ENCODE measurements at places on chromosomes 7 and 10.
A peak's percentile ranks its signal among the peaks of the same experiment; 100 is the strongest.

- DNase-seq, result no peak
These were observed 4.7 kb upstream of the MGMT start for GRCh38 chr10:129462257-129462795.

DNA sequence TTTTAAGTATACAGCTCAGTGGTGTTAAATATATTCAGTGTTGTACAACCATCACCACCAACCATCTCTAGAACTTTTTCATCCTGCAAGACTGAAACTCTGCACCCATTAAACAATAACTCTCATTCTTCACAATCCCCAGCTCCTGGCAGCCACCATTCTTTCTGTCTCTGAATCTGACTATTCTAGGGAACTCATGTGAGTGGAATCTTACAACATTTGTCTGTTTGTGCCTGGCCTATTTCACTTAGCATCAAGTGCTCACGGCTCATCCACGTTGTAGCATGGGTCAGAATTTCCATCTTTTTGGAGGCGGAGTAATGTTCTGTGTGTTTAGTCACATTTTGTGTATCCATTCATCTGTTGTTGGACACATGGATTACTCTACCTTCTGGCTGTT, 40.8 kb upstream of the PFKFB3 start:
- DNase-seq, result peak; percentile 49

GRCh38 chr7:157150882-157151281, 12.2 kb downstream of the UBE3C start:
- DNase-seq, result no peak

GRCh38 chr10:112721080-112721698, 228.9 kb upstream of the TCF7L2 start:
- peak; percentile 76 for DNase-seq

DNA sequence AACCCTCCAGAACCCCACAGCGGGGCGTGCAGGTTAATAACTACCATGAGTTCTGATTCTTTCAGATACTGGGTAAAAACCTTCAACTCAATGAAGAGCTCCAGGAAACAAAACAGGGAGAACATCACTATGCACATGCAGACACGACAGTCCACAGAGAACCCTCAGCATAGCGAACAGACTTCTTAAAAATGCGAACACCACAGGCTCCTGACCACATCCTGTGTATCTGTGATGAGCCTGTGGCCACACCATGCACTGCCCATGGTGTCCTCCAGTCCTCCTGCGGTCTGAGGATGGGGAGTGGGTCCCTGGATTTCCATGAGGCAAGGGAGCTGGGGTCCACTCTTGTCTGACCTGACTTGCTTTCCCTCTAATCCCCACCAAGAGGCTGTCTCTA, 107.2 kb downstream of the COBL start:
- DNase-seq, result no peak

DNA sequence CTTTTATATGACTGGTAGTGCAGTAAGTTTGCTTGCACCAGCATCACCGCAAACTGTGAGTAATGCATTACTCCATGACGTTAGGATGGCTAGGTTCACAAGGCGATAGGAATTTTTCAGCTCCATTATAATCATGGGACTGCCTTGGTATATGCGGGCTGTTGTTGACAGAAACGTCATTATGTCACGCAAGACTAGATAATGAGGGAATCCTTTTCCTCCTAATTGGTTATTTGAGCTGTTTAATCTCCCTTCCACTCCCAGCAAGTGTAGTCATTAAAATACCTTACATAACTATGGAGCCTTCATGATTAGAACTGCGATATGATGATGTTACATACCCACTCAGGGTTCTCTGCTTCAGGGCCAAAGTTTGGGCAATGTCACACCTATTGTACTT, 17.3 kb downstream of the KLLN start:
- DNase-seq, result peak; percentile 7

- peak; percentile 92 for DNase-seq
These were observed 34.2 kb downstream of the CYP17A1 start for GRCh38 chr10:102802920-102803534.

DNA sequence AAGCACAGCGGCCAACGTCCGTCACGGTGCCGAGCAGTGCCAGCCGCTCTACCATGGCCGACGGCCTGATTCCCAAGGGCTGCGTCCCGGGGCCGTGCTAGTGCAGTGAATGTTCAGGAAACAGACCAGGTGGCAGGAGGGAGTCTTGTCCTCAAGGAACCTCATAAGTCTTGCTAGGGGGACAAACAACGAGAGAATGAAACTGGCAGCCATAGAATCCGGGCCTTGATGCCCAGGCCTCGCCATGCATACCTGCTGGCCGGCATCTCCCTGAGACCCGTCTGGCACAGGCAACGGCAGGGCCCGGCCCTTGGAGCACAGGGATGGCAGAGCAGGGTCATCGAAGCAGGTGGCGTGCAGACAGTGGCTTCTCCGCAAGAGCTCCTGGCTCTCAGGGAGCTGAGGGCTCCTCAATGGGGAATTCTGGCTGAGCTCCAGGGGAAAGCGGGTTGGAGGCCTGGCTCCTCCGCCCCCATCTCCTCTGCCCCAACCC, 58.8 kb downstream of the DIP2C start:
- no peak for DNase-seq

DNA sequence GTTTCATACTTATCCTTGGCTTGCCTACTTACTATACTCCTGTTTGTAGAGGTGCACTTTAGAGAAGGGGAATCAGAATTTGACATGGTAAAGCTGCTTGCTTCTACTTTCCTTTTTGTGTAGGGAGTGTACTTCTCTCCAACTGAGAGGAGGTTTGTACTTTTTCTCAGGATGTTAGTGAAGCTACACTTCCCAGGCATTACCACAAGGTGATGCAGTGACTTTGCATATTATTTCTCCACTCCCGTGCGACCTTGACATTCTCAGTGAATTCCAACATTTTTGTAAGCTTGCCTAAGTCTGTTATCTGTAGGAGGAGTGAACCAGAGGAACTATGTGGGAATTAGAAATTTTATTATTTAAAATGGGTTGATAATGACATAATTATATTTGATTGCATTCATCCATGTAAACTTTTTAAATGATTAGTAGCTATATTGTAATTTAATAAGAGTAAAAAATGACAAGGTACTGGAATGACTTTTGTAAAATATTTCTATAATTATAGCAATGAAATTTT, 5.2 kb downstream of the TAX1BP1 start:
- DNase-seq, result peak; percentile 37

- no peak for DNase-seq
These were observed 120.1 kb downstream of the DYNC2I1 start for GRCh38 chr7:158976468-158976848.

DNA sequence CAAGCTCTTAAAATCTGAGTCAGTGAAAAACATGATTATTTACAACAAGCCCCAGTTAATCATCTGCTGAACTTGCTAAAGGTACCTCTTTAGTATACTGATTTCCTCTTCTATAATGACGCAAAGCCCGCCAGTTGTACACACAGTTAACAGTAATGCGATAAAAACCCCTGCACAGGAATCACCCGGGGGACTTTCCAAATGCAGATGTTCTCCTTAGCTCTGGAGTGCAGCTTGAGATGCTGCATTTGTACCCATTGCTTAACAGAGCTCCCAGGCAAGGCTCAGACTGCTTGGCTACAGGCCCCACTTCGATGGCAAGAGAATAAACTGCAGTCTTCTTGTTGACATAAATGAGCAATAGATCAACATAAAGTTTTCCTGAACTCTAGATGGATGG, 279.6 kb upstream of the HGF start:
- no peak for DNase-seq

GRCh38 chr7:142636751-142637150, 112.5 kb upstream of the PRSS1 start:
- DNase-seq, result no peak

DNA sequence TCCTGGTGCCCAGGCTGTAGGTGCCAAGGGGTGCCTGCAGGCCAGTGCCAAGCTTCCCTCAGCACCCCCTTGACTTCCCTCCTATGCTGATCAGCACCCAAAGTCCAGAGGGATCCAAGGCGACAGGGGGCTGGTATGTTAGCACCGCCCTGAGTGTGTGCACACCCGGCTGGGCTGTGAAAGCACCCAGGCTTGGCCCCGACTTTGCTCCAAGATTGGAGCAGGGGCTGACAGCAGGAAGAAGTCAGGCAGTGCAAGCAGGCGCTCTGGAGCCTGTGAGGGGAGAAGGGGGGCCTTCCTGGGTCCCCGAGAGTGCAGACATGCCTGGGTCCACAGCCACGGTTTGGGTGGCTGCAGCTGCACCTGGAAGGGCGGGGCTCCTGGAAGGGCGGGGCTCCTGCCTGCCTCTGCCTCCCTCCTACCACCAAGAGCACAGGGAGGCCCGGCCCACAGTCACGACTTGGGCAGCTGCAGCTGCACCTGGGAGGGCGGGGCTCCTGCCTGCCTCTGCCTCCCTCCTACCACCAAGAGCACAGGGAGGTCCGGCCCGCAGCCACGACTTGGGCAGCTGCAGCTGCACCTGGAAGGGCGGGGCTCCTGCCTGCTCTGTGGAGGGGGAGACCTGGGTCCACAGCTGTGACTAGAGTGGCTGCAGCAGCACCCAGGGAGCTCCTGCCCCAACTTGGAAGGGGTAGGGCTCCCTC, 30.2 kb upstream of the ZMYND11 start:
- no peak for DNase-seq

- no peak for DNase-seq
These were observed 70.8 kb downstream of the FRMD4A start for GRCh38 chr10:14259696-14260566.

DNA sequence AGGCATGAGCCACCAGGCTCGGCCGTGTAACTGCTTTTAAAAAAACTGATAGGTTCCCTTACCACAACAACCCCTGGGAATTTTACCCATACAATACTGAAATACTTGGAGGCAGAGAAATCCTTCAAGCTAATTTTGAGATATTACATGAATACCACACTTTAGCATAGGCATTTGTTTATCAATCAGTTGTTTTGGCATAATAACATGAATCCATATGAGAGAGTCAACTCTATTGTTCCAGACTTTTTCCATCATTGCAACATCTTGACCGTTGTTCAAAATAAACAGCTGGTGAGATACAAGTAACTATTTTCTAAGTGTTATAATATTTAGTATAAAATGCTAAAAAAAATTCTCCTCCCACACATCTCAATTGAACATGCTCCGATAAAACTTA, 36.8 kb downstream of the LAMB4 start:
- no peak for DNase-seq

- no peak for DNase-seq
These were observed 27.1 kb downstream of the NDUFB2 start for GRCh38 chr7:140723574-140723973.

DNA sequence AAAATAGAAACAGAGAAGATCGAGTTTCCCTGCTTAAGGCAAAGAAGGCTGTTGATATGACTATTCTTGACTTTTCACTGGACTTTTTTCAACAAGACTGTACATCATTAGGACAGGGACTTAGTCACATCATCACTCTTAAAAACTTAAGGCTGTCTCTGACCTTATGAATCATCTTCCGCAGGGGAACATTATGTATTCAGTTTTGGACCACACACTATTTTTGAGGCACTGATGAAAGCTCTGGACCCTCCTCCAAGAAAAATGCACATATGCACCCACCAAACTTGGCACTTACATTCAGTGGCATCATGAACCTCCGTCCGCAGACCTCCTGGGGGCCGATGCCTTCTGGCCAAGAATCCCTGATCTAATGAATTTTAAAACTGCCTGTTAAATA, 96.4 kb downstream of the CALD1 start:
- no peak for DNase-seq

- peak; percentile 80 for DNase-seq
These were observed 97.0 kb downstream of the LRMDA start for GRCh38 chr10:75528392-75528791.

DNA sequence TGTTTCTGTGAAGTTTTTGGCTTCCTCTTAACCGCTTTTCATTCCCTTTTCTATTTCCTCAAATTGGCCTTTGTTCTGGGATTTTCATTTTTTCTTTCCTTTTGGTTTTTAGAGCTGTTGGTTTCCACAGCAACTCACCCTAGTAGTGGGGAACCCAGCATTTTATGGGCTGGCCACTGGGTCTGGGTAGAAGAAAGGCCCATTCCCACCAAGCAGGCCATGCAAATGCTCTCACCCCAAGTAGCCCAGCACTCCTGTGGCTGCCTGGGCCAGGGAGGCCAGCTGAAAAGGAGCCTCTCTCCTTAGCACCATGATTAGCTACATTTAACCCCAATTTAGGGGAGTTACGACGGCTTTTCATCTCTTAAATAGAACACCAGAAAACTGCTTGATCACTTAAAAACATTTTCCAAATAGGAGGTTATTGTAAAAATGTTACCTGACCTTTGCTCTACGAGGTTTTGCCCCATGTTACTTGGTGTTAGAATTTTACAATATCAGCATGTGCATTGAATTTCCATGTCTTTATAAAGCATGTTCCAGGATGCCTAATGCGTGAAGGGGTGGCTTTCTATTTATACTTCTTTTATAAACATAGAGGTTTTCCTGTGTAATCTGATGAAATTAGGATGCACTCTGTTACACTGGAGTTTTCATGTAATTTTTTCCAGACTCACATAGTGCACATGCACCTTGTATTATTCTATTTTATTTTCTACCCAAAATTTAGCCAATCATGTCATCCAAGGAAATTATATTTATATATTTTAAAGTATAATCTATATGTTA, 75.4 kb downstream of the FAM171A1 start:
- peak; percentile 25 for DNase-seq

DNA sequence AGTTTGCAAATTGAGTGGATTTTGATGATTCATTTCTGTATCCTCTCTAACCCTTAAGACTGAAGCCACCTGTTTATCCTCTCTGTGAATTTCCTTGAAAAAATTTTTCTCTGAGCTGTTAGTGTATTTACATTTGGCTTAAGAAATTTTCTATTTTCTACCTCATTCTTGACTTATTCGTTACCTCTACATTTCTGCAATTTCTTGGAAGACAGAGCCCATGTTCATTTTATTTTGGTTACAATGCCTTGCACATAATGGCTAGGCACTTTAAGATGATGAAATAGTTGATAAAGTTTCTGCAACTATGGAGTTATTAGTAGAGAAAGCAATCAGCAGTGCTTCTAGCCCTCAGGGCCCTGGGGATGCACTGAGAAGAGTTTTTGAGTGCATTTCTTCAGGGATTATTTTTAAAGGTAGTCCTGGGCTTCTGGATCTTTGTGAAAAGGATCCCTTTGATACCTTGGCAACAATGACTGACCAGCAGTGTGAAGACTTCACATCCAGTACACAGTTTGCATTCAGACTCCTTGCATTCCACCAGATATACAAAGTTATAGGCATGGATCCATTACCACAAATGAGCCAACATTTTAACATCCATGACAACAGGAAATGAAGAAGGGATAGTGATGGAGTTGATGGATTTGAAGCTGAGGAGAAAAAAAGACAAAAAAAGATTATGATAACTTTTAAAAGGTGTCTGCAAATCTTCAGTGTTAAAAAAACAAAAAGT, 68.2 kb downstream of the CH25H start:
- no peak for DNase-seq

DNA sequence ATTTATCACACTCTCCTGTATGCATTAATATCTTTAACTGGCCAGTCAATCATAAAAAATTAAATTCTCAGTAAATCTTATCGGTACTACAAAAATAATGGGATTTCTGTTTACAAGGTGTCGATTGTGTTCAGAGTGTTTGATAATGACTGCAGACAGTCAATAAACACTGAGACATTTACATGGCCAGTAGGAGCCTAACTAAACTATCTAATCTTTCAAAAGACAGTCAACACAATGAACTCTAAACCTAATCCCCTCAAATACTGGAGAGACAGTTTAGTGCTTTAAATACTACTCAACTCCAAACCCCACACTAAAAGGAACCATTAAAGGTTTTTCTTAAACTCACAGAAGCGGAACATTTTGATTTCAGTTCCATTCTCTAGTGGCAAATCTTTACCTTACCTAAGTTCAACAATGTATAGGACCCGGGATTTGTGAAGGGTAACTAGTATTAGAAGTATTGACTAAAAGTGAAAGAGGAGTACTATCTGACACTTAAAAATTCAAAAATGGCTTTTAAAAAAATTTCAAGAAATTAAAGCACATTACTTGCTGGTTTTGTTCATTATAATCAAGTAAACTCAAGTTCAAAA, 37.3 kb upstream of the EXOC6 start:
- no peak for DNase-seq
